Activated T-helper 1 cell treated with Interleukin-2 at 50 U/mL for 16 hours (primary cell): ENCODE measurements at places on chromosomes 6 and 20.

GRCh38 chr6:110534731-110535492 is 58.5 kb upstream of the SLC22A16 start:
- no peak for DNase-seq

DNA sequence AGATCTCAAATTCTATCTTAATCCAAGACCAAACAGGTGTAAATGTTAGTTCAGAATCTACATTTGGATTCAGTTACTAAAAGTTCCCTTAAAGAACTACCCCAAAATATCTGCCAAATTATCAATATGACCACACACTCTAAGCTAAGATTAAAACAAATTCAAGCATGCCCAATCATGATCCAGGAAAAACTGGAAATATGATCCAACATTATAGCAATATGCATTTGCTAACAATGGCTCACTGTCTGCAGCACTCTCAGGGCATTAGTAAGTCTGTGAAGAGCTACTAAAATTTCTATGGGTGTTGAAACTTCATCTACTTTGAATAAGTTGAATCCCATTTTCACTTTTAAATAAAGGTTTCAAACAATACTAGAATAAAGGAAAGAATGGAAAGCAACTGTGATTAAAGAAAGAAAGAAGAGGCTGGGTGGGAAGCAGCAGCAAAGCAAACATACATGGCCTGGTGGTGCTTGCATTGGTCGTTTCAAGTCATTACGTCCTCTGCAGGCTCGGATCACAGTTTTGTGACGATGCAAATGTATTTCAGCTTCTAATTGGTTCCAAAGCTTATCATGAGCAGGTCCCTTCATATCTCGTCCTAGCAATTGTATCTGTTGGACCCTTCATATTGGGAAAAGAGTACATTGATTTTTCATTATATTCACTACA is 29.2 kb downstream of the GOPC start:
- DNase-seq, result no peak

DNA sequence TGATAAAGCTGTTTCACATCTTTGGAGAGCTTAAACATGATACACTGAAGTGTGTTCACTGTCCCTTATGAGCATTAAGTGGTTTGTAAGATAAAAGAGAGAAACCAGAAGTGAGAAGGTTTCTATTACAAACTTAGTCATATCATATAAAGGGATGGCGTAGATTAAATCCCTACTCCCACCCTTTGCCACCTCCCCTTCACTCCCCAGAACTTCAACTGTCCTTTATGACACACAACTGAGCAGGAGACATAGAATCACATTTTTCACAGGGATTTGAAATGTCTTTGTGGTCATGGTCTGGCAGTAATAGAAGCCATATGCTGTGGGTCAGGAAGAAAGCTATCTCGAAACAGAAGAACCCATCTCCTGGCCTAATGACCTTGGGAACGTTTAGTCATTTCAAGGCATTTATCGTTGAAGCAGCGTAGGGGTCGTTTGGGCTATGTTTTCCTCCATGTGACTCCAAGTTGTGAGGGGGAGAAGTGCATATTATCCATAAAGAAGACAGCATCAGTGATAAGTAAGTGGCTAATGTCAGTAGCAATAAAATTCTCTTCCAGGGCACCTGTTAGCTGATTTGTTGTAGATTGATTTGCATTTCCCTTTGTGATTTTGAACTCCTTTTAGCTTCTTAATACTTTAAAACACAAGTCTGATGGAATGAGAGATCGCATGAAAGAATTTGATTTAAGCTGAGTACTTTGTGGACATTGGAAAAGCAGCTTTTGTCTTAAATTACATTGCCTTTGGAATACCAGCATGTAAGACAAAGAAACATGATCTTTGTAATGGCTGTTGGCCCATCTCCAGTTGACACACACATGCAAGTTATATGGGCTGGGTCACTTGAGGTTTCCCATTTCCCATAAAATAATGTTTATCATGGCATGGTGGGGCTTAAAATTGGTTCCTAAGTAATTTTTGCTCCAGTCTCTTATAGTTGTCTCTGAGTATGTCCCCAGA is 501.5 kb upstream of the FLRT3 start:
- no peak for DNase-seq

- DNase-seq, result no peak
Observed at GRCh38 chr6:16367571-16367970, 129.2 kb downstream of the GMPR start.

GRCh38 chr6:72811971-72812421 is 190.1 kb downstream of the KCNQ5 start:
- no peak for DNase-seq

DNA sequence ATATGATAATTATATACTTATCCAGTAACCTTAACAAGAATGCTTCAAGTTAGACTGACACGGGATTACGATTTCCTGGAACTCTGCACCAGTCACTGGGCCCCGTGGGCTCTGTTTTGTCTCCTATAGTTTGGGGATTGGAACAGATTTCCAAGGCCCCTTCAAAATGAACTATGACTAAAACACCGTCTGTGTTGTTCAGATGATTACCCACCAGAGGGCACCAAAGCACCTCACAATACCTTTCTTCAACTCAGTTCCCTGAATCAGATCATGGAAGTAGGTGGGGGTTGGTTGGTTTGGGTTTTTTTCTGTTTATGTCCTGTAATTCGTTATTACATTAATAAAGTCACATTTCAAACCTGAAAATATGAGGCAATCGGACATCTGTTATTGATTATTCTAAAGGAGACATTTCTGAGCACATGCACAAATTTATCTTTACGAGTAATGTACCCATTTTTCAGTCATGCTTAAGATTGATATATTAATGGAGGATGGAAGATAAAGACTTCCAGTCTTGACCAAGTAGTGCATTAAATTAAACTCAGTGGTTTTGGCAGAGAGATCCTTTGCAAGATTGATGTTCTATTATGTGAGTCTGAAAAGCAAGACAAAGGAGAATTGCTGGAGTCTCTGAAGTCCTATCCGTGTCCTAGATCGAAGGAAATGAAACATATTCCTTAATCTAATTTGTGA is 112.0 kb upstream of the COL21A1 start:
- peak; percentile 5 for DNase-seq

DNA sequence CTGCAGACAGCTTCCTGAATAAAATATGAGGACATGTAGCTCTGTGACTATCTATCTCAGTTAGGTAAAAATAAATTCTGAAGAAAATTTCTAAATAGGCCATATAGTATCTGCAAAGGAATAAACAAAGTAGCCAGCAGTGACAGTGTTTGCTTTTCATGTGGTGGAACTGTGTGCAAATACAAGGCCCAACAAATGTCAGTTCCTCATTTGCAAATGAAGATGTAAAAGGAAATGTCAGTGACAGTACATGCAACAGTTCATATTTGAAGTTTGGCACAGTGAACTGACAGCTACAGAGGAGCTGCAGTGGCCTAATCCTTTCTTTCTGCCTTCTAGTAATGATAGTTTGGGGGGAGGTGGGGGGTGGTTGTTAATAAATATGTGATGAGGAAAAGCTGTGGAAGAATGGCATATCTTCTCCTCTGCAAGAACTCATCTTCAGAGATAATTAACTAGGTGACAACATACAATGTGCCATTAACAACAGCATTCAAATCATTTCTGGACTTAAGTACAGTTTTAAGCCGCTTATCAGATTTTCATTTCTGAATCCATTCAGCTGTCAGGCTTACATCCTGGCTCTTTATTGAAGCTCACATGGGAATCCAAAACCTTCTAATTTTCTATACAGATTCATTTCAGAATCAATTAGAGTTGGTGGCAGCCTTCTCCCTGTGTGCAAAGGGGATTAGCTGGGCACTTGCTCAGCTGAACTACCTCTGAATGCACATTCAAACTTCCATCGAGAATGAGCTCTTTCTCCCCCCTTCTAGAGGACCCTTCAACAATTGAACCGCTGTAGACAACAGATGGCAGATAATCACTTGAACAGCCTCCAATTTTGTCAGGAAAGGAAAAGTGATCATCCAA is 1059.0 kb upstream of the EPHA7 start:
- DNase-seq, result no peak

GRCh38 chr6:131998255-131998982 is 47.2 kb upstream of the CCN2 start:
- no peak for DNase-seq
